ENCODE measurements at places on chromosomes 3 and 15.
A peak's percentile ranks its signal among the peaks of the same experiment; 100 is the strongest.

- no peak for DNase-seq
Measured at GRCh38 chr3:157098823-157099185, 61.1 kb downstream of the CCNL1 start.

- no peak for DNase-seq
Measured at GRCh38 chr15:90883526-90883975, 753 bp upstream of the FES start.

DNA sequence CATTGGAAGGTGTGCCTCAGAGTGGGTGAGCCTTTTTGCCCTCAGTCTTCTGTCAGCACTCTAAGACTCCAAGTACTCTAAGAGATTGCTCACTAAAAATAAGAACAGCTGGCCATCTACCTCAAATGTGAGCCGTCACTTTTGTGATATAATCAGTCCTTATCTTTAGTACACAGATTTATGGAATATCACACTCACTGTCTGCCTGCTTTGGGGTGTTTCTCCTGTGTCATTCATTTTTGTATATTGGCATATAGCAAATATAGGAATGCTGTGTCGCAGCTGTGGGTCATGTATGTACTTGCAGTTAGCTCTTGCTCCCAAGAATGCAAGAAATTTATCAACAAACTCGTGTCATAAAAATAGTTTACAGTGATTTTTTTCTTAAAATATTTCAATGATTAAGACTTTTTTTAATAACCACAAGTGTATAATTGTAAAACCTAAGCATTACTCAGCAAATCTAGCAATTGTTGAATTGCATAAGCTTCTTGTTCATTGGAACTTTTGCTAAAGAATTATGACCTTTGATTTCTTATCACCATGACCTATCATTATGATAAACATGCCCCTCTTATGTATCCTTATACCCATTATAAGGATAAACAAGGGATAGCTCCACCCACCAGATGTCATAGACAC is 18.8 kb downstream of the SETD5 start:
- DNase-seq, result no peak

DNA sequence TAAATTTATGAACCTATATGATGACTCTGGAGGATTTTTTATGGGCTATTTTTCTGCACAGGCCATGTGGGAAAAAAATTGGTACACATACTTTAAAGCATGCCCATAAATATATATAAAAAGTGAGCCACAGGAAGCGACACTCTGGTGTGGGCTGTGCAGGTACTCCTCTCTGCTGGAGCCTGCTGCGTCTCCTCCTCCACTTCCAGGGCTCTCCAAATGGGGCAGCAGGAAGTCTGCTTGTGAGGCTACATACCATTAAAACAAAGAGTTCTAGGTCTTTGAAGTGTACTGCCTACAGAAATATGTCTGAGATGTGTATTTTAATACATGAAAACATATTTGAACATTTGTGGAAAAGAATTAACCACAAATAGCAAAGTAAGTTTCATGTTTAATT is 135.1 kb downstream of the CTNNB1 start:
- no peak for DNase-seq

DNA sequence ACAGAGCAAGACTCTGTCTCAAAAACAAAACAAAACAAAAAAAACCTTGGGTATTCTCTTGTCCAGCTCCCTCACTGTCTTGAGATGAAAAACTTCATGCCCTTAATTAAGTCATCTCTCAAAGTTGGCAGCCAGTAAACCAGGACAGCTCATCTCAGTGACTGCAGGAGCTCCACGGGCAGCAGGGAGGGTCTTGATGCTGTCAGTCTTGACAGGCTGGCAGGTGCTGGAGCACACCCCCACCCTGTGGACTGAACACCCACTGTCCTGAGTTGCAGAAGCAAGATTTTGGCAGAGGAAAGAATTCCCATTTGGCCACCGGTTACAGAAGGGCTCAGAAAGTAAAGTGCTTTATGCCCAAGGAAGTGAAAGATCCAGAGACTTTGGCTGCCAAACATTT is 8.0 kb downstream of the DNAJA4 start:
- no peak for DNase-seq

DNA sequence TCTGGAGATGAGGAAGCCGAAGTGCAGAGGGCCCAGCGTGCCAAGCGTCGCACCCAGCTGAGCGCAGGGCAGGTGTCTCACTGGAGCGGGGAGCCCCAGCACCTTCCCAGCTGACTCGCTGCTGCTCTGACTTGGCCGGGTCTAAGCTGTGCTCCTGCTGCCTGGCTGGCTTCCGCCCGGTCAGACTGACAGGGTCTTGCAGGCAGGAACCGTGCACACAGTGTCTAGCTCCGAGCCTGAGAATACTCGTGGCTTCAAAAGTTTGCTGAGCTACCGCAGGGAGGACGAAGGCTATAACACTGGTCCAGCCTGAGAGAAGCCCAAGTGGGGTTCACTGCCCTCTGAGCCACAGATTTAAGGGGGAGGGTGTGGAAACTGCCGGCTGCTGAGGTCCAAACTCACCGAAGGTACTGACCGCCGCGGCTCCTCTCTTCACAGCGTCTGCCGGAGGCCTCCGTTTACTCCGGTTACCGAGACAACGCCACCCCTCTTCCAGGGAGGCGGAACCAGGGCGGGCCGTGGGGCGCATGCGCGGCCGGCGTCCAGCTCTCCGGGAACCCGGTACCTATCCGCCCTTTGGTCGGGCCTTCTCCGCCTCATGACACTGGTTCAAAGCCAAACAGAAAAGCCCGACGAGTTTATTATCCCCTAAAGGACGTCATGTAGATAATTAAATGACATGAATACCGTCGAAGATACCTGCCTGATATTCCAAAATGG is at the start of gene CFAP44:
TSS of gene CFAP44 (minus strand) at position 443 of the 720 bp plus-strand sequence. CDS start 7,829 bp downstream, outside the sequence.
- peak; percentile 70 for DNase-seq

GRCh38 chr15:100877551-100877950 is 2.1 kb upstream of the ALDH1A3 start:
- no peak for DNase-seq

GRCh38 chr3:128572644-128573105 is 77.9 kb downstream of the RPN1 start:
- DNase-seq, result no peak

GRCh38 chr15:27086149-27086548 is 115.2 kb downstream of the GABRG3 start:
- no peak for DNase-seq

DNA sequence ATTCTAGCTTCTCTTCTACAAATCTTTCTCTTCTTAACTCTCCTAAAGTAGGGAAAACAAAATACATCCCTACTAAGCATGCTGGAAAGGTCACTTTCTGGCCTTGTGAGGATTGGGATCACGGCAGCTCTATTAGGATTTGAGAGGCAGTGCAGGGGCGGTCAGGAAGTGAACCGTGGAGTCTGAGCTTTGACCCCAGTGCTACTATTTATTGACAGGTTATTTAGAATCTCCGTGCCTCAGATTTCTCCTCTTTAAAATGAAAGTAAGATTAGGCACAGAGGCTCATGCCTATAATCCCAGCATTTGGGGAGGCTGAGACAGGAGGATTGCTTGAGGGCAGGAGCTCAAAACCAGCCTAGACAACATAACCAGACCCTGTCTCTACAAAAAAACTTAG is 42.0 kb upstream of the CHRM5 start:
- DNase-seq, result no peak

DNA sequence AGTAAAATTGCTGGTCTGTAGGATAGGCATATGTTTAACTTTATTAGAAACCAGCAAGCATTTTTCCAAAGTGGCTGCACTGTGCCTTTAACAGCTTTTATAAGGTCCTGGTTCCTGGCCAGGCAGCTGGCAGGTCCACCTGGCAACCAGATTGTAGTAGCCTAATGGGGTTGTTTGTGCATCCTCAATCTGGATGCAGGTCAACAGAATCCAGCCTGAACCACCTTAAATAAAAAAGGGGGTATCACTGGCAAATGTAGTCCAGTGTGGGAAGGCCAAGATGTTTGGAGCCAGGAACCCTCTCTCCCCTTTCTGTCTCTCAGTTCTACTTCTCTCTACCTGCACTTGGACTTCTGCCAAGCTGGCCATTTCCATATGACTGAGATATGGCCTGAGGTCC is 200.3 kb downstream of the ZNF621 start:
- no peak for DNase-seq

DNA sequence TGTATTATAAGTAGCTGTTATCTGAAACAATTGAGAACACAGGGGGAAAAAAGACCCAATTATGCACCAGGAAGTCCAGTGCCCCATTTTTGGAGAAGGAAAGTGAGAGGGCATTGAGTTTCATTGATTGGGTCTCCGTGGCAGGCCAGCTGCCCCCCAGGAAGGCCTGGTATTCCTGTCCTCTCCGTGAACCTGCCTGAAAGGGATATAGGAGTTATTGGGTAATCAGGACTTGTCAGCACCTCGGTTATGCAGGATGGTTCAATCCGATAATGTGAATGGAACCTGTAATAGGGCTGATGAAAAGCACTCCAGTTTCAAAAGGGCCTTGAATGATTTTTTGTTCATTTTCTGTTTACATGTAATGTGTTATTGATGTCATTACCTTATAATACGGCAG is 122.0 kb upstream of the RARB start:
- no peak for DNase-seq

- DNase-seq, result no peak
Measured at GRCh38 chr15:28459279-28459678, 73.5 kb downstream of the GOLGA8G start.

- DNase-seq, result no peak
Measured at GRCh38 chr15:26083457-26083856, 220.3 kb upstream of the ATP10A start.

GRCh38 chr3:76051145-76051544 is 265.8 kb upstream of the ZNF717 start:
- no peak for DNase-seq

DNA sequence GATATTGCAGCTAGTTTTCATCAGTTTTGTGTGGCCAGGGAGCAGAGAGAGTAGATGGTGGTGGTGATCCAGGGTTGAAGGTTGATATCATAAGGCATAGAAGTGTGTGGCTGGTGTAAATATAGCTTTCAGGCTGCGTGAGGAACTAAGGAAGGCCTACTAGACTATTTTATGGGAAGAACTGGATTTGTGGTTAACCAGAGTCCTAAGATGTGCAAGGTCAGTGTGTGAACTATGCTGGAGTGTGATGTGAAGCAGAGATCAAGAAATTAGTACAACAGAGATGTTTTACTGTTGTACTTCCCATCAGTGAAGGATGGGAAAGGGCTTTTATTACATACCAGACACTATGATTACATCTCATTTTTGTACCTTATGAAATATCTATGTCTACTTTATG is 41.5 kb downstream of the MAPK6 start:
- DNase-seq, result no peak

- no peak for DNase-seq
Measured at GRCh38 chr3:69752241-69752640, 13.0 kb downstream of the MITF start.
